Activated T-helper 17 cell treated with anti-CD3 and anti-CD28 coated beads, Interleukin-2, amount 50 U/mL, for 72 hours (primary cell): ENCODE measurements at places on chromosomes 5 and 9. TPM values are rescaled to one million over a fixed set of nuclear protein-coding genes. Genes with fewer than 3 reads are reported as not detected.

GRCh38 chr5:421287-421880 is 21.6 kb upstream of the EXOC3 start:
- ATAC-seq = no peak

DNA sequence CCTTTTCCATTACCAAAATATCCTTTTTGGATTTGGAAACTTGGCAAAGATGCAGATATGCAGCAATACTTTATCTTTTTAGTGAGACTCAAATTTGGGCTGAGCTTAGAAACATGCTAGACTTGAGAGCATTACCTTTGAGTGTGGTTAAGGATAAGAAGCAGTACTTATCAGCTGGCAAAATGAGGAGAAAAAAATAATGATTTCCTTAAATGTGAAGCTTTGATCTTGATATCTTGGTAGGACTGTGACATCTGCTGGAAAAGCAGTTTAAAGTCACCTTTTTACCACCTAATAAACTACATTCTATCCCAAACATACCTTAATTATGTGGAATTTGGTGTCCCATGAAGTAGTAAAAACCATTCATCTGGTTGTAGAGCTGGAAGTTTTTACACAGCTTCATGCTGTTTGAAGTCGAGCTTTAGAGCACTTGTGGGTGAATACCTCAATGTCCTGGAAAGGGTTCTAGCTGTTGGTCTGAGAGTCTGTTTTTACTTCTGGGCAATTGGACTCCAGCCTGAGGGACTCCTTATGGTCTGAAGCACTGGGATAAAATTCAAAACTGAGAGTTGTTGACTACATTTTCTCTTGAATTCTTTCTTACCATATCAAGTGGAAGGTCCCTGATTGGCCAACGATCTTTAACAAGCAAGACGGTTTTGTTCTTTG is 53.4 kb downstream of the LRRC70 start:
- ATAC-seq = no peak

- no peak for ATAC-seq
These were observed 274.4 kb downstream of the EFNA5 start for GRCh38 chr5:107396351-107396690.

GRCh38 chr5:152723482-152723881 is 318.4 kb upstream of the NMUR2 start:
- no peak for ATAC-seq

GRCh38 chr9:5560443-5561100 is 50.2 kb downstream of the PDCD1LG2 start:
- no peak for ATAC-seq

DNA sequence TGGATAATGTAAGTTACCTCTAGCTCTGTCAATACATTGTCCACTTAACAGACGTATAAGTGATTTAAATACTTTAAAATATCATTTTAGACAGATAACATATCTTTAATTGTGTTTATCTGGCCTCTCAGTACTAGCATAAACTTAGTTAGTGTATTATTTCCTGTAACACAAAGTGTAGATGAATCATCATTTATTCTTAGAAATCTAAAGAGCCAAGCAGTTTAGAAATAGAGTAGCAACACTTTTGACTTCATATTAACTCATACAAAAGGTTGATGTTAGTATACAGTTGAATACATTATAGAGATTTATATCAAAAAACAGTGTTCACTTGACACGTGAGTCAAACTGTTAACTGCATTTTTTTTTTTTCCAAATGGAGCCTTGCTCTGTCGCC is 18.0 kb downstream of the NCBP1 start:
- no peak for ATAC-seq

- peak; percentile 39 for ATAC-seq
These were observed 25.8 kb upstream of the TRIM32 start for GRCh38 chr9:116661037-116661954.

DNA sequence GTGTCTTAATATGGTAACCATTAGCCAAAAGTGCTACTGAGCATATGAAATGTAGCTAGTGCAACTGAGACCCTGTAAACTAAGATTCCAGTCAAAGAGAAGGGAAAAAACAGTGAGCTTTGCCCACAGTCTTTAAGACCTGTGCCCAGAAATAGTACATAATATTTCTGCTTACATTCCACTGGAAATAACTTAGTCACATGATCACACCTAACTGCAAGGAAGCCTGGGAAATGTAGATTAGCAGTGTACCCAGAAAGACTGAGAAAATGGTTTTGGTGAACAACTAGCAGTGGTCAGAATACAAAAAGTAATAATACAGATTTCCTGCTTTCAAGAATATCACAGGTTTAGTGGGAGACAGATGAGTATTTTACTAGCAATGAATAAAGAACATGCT is 2.5 kb upstream of the CPLANE1 start:
- ATAC-seq = no peak

- peak; percentile 84 for ATAC-seq
These were observed 117.4 kb downstream of the GCNT1 start for GRCh38 chr9:76576344-76576743.

GRCh38 chr9:127928676-127929624 is 1.6 kb downstream of the PIP5KL1 start:
- ATAC-seq = no peak

DNA sequence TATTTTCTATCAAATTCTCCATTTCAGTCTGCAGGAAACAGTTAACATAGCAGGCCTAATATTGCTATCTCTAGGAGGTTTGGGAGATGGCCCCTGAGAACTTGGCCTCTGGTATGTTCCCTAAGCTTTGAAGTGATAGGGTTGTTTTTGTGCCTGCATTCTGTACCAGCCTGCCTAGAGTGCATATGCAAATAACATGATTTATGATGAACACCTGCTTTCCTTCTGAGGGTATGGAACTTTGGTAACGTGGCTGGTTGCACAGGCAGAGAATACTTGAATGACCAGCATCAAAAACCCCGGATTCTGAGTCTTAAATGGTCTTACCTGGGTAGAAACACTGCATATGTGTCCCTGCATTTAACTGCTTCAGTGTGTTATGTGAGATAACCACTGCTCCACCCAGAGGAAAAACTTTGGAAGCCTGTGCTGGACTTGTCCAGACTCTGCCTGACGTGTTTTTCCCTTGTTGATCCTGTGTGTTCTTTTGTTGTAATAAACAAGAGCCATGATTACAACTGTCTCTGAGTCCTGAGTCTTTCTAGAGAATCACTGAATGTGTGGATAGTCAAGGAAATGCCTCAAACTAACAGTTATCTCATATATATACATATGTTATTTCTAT is 111.3 kb upstream of the ABCA1 start:
- no peak for ATAC-seq

Gene CDKN2A
- 6.4 TPM for total RNA-seq

Gene IFNA13
- not detected for total RNA-seq
